Epithelial cell of esophagus (primary cell): ENCODE measurements at places on chromosomes 1 and 21.

DNA sequence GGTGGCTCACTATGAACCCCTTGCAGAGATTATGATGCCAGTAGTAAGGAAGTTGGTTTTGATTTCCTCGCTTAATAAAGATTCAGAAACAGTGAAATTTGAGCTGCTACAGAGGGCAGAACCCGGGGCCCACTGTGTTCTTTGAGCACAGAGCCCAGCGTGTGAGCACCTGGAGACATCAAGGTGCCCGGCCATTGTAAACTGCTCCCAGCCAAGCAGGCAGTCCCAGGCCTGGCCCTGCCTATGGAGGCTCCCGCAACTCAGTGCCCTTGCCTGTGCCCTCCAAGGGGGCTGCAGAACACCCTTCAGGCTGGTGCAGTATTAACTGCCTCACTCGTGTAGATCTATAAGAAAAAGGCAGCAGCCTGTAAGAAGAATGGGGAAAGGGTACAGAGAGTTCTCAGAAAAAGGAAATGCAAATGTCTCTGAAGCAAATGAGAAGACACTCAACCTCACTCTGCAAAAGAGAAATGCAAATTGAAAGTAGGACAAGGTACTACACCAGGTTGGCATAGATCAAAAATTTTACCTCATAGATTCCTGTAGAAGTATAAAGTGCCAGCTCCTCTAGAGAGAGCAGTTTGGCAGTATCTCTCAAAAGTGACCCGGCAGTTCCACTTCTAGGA lies 323.7 kb downstream of the HHAT start:
- DNase-seq: no peak

DNA sequence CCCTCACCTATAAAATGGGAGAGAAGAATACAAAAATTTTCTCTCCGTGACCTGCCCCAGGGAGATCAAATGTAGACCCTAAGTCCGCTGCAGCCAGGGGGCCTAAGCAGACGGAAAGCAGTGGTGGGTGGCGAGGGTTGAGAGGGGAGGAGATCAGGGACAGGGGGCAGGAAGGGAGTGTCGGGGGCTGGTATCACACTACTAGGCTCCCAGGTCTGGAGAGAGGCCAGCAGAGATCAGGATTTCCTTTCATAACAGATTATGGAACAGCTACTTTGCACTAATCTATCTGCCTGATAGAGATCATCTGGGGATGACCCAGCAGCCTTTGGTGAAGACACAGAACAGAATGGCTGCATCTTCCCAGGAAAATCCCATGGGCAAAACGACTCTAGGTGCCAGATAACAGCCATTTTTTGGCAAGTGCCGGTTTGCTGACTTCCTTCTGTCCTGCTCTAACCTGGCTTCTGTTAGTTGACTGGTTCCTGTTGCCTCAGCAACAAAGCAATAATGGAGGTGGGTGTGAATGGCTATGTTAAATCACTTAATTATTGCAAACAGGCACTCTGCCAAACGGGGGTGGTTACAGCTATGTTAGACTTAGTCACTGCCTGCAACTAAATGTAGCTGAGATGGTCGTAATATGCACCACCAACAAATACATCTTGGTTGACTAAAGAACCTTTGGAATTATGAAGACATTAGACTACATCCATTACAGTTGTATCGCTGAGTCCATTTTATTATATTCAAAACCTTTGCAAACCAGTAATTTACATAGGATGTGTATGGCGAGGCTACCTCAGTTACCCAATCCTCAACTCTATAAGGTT lies 30.0 kb upstream of the EPS8L3 start:
- DNase-seq: peak; percentile 92

- DNase-seq: peak; percentile 99
Measured at GRCh38 chr1:16183179-16183578, 27.3 kb upstream of the EPHA2 start.

- peak; percentile 7 for DNase-seq
Measured at GRCh38 chr1:228735871-228736586, 750 bp downstream of the RHOU start.

GRCh38 chr1:23101887-23102286 lies 66.8 kb downstream of the LUZP1 start:
- DNase-seq: peak; percentile 39

DNA sequence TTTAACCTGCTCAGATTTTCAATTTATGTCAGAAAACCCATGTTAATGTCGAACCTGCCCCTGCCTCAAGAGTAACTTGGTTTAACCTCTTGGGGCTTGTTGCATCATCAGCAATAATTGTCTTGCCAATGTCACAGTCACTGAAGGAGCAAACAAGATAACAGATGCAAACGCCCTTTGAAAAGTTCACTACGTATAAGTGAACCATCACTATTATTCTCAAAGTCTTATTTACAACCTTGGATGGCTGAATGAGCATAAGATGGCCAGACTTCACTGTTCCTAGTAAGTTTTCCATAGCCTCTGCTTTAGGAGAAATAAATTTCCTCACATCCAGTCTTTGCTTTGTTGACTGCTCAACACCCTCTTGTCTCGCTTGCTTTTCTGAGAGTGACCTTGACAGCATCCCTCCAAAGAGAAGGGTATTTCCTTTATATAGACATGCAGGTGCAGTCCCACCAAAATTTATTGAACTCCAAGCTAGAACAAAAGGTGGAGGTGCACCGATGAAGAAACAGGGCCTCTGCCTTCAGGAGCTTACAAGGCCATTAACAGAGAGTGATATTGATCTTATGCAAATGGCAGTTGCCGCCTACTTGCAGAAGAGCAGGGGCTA lies 749 bp upstream of the LRIG2 start:
- no peak for DNase-seq

- peak; percentile 85 for DNase-seq
Measured at GRCh38 chr1:6148497-6149241, 31.5 kb downstream of the CHD5 start.

- peak; percentile 71 for DNase-seq
Measured at GRCh38 chr1:19925342-19926070, 2.1 kb upstream of the PLA2G2E start.

DNA sequence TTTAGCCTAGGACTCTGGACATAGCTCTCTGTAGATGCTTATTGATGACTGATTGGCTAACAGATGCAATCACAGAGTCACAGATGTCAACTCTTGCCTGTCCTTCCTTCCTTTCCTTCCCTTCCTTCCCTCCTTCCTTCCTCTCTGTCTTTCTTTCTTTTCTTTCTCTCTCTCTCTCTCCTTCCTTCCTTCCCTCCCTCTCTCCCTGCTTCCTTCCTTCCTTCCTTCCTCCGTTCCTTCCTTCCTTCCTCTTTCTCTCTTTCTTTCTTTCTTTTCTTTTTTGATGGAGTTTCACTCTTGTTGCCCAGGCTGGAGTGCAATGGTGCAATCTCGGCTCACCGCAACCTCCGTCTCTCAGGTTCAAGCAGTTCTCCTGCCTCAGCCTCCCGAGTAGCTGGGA lies 106.1 kb downstream of the KIF26B start:
- no peak for DNase-seq

DNA sequence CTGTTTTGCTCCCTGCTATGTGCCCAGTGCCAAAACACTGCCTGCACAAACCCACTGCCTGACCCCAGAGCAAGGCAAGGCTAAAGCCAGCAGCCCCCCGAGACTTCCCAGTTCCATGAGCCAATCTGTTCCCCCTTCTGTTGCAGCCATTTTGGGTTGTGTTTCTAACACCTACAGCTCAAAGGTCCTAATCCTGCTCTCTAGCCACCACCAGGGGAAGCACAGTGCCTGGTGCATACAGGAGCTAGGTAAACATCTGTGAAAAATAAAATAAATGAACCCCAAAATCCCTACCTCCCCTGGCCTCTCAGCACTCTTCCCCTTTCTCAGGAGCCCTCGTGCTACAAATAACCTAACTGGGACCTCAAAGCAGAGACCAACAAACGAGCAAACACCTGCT lies 190.2 kb downstream of the MATN1 start:
- DNase-seq: no peak

DNA sequence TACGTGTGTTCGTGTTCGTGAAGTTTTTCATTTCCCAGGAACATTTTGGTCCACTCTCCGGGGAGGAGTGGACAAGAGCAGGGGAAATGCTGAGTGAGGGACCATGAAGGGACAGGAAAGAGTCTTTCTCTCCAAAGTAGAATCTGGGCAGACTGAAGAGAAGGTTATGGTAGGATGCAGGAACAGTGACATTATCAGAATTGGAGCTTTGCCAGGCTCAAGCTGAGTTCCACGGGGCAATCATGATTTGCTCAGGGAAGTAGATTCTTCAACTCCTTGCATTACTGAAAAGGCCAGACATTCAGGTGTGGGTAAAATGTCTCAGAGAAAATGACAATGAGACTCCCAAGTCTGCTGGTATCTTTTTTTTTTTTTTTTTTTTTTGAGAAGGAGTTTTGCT lies 16.6 kb downstream of the ATP1A4 start:
- DNase-seq: no peak

DNA sequence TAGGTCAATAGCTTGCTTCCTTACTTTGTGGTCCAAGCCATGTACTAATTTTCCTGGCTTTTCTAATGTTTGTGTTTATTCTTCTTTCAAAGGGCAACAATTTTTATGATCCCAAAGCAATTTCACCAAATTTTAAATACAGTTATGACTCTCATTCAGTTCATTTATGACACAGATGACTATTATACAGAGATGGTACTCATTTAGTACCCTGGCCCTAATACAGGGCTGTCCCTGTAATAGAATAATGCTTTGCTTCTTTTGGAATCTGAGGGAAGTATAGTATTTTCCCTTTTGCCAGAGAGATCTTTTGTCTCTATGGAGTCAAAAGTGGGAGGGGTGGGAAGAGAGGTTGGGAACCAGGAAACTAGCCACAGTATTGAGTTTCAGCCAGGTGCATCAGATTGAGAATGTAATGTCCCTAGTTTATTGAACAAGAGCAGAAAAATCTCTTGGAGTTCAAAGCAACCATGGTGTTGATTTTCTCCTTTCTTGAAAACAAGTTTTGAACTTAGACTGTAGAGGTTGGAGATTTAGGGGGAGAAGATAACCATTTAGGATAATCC lies 20.4 kb downstream of the DENND2D start:
- DNase-seq: no peak

GRCh38 chr1:50424045-50424883 lies 1.0 kb upstream of the DMRTA2 start:
- DNase-seq: peak; percentile 30

GRCh38 chr1:31985430-31985829 lies 28.2 kb upstream of the KHDRBS1 start:
- DNase-seq: no peak

DNA sequence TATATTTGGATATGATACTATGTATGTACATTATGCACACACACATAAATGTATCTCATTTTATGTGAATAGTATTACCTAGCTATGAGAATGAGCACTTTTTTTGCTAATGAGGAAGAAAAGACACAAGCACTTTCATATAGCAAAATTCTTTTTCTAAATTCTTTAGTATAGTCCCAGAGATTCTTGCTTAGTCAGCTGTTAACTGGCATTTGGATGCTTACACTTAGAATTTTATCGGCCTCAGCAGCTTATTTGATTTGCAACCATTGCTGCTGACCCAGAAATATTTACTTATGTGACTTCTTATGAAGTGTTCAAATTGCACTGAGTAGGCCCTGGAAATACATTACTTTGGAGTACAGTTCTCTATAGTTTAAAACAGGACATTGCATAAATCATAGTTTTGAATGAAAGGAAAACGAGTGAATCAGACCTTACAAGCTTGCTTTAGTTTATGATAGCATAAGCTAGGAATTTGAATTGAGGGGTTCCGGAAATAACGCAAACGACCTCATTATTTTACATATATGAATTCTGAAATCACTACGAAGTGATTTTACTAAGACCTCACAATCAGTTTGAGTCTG lies 653.9 kb upstream of the NEGR1 start:
- DNase-seq: no peak

- DNase-seq: no peak
Measured at GRCh38 chr21:44360159-44360558, 6.7 kb downstream of the TRPM2 start.

GRCh38 chr21:37700641-37701202 lies 215.5 kb downstream of the KCNJ6 start:
- DNase-seq: peak; percentile 82

DNA sequence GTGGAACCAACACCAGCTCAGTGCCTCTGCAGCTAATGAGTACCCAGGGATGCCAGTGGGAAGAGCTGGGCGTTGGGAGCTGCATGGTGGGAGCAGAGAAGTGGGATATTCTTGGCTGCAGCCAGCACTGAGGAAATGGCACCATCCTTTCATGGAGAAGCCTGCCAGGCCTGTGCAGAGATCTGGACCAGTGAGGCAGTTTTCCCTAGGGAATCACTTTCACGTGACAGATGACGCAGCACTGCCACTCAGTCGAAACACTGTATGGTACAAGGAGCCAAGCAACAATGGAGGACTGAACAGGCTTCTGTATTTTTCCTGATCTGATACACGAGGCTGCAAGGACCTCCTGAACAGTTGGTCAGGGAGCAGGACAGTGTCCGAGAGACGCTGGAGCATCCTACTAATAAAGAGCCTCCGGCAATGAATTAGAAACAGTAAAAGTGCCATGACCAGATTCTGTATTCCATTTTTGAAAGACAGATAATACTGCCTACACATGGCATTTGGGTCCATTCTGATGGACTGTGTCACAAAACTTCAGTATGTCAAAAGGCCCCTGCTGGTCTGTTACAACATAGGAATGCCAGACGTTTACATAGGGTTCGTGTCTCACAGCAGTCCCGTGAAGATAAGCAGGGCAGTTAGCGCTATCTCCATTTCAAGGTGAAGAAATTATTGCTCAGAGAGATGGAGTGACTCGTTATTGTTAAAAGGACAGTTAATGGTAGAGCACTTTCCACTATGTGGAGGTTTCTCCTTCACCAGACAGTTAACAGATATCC lies 44.0 kb upstream of the LMO4 start:
- DNase-seq: no peak

- DNase-seq: no peak
Measured at GRCh38 chr1:228744356-228744755, 9.1 kb downstream of the RHOU start.

DNA sequence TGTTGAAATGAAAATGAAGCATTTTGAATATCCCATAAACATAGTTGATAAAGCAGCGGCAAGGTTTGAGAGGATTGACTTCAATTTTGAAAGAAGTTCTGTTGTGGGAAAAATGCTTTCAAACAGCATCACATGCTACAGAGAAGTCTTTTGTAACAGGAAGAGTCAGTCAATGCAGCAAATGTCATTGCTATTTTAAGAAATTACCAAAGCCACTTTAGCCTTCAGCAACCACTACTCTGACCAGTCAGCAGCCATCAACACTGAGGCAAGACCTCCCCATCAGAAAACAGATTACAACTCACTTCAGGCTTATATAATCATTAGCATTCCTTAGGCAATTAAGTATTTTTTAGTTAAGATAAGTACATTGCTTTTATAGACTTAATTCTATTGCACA lies 33.8 kb upstream of the FCRL3 start:
- DNase-seq: no peak

DNA sequence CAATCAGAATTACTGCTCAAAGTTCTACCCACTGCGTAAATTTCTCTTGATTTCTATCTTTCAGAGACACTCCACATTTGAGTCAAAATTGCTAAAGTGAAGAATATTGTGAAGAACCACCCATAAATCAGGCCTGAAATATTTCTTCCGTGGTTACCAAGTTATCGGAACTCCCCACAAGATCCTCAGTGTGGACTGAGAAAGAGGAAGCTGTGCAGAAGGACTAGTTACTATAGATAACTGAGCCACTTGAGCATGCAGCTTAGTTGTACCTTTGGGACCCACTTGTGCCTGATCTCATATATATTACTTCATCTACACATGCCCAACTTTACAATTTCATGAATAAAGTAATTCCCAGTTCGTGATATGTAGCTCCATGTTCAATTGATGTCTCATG lies 18.4 kb downstream of the RWDD3 start:
- no peak for DNase-seq

- no peak for DNase-seq
Measured at GRCh38 chr1:25208561-25209222, 23.6 kb downstream of the SYF2 start.
